Substantia nigra (tissue), 51 donors: ENCODE measurements at places on chromosomes 5 and 9.
A peak's percentile ranks its signal among the peaks of the same experiment; 100 is the strongest.

GRCh38 chr5:147712019-147712418 lies 70.5 kb downstream of the JAKMIP2 start:
- no peak for DNase-seq

DNA sequence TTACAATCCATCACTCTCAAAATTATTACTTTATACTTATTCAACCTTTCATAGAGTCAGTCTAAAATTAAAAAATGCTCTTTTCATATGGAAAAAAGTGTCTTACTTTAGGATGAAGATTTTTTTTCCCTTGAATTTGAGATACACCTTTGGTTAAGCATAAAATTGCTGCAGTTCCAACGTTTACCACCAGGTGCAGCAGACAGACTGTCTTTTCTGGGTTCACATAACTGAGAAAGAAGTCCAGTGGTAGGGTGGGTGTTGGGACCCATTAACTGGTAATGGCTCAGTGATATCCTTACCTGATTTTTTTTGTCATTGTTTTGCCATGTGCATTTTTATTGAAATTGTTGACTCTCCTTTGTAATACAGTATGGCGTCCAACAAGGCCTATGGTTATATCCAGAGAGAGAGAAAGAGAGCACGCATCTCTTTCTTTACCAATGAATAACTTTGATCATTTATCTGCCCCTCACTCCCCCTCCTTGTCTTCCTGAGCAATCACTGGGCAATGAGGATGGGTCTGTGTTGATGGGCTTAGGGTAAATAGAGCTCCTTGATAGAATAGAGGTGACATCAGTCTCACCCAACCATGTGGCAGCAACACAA lies 98.4 kb downstream of the FBXL7 start:
- no peak for DNase-seq

- no peak for DNase-seq
These were observed 408.3 kb downstream of the MED10 start for GRCh38 chr5:5969942-5970483.

- DNase-seq, result no peak
These were observed 162.3 kb downstream of the ICE1 start for GRCh38 chr5:5584751-5585150.

- DNase-seq, result no peak
These were observed 764 bp downstream of the ANKRA2 start for GRCh38 chr5:73564675-73565074.

- no peak for DNase-seq
These were observed 37.2 kb upstream of the S1PR3 start for GRCh38 chr9:88954066-88954465.

GRCh38 chr5:1850324-1851154 lies 32.2 kb downstream of the IRX4 start:
- DNase-seq, result no peak

DNA sequence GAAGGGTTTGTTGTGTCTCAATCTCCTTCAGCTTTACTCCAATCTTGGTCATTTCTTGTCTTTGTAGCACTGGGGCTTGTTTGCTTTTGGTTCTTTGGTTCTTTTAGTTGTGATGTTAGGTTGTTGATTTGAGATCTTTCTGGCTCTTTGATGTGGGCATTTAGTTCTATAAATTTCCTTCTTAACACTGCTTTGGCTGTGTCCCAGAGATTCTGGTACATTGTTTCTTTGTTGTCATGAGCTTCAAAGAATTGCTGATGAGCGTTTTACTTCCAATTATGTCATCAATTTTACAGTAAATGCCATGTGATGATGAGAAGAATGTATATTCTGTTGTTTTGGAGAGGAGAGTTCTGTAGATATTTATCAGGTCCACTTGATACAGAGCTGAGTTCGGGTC lies 353.3 kb downstream of the MAN2A1 start:
- no peak for DNase-seq

DNA sequence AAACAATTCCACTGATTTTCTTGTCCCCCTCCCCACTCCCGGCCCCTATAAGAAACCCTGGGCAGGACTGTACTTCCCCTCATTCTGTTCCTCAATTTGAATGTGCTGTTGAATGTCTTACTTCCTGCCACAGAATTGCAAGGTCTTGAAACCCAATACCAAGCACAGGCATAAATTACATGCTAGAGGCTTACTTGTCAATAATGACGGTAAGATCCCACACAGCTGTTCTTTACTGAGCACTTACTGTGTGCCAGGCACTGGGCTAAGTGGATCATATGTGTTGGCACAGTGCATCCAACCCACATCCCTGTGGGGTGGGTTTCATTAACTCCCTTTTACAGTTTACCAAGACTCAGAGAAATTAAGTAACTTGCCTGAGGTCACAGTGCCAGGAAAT lies 63.4 kb downstream of the MVB12B start:
- DNase-seq, result no peak

GRCh38 chr5:17182981-17183380 lies 34.5 kb upstream of the BASP1 start:
- DNase-seq, result no peak

DNA sequence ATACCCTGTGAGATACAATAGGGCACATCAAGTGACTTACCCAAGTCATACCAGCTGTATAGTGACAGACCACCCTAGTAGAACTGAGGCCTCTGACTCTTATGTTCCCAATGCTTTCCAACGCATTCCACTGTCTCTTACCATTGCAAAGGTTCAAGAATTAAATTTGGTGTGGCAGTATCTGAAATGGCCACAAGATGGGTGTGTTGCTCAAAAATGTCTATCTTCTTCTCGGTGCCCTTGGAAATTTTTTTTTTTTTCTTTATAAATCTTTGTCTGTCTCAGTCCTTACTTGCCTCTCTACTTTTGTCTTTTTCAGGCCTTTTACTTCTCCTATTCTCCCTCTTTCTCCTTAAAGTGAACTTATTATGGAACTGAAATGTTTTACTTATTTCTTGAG lies 48.4 kb downstream of the GPR21 start:
- no peak for DNase-seq

- no peak for DNase-seq
These were observed 1.4 kb downstream of the ZFR start for GRCh38 chr5:32443145-32443540.

- peak; percentile 87 for DNase-seq
These were observed at the start of gene CXXC5 for GRCh38 chr5:139648205-139649081. Gene CXXC5 (plus strand): TSS chr5:139648349. CDS start chr5:139680524, 32,175 bp downstream.

DNA sequence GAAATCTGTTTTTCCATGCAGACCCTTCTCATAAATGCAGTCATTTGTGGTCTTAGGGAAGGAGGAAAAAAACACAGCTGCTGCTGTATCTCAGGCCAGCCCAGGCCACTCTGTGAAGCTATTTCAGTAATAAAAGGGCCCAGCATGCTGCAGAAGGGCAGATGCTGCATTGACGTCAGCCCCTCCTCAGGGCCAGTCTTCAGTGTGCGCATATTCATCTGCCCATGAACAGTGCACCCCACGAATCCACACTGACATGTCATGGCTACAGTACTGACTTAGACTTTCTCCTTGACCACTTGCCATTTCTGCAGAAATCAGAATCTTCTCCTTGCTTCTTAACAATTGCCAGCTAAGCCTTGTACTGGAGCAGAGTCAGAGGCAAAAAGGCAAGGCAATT lies 304.7 kb downstream of the GABRG2 start:
- no peak for DNase-seq

- no peak for DNase-seq
These were observed 44.0 kb upstream of the SLC30A5 start for GRCh38 chr5:69049796-69050195.

GRCh38 chr5:32638309-32638708 lies 53.0 kb downstream of the SUB1 start:
- no peak for DNase-seq

DNA sequence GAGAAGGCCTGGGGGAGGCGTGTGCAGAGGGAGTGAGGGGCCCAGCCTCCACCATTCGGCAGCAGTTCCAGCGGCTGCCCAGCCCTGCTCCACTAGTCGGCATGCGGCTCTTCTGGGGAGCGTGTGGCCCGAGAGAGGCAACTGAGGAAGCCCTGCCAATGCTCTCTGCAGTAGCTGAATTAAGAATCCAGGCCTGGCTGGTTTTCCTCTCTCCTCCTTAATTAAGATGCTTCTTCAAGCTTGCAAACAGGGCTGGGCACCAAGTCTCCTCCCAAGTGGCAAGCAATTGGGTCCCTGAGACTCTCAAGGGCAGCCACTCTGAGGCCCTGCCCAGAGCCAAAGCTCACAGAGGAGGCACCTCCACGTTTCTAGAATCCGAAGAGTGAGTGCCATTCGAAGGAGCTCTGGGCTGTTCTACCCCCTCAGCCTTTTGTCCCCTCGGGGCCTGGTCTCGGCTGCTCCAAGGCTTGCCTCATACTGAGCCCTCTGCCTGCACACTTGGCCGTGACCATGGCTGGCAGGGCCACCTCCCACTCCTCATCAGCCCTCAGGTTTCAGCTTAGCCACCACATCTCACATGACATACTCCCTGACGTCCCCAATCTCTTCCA lies 75.4 kb upstream of the LRRTM2 start:
- peak; percentile 65 for DNase-seq

GRCh38 chr9:85142968-85143367 lies 473.4 kb downstream of the NTRK2 start:
- DNase-seq, result no peak

DNA sequence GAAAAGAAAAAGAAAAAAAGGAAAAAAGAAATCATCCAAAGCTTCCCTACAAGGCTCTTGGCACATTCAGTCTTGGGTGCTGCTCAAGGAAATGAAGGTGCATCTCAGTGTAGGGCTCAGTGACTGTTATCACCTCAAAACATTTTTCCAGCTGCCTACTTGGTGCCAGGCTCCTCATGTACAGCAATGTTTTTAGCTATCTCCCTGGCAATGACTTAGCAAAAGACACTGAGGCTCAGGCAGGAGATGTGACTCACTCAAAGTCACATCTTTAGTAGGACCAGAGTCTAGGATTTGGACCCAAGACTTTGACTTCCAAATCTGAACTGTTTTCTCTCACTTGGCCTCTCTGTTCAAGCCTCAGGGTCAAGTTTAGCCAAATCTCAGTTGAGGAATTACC lies 264.2 kb downstream of the CRB2 start:
- DNase-seq, result no peak

- no peak for DNase-seq
These were observed 1.3 kb upstream of the NFIB start for GRCh38 chr9:14314929-14315874.

DNA sequence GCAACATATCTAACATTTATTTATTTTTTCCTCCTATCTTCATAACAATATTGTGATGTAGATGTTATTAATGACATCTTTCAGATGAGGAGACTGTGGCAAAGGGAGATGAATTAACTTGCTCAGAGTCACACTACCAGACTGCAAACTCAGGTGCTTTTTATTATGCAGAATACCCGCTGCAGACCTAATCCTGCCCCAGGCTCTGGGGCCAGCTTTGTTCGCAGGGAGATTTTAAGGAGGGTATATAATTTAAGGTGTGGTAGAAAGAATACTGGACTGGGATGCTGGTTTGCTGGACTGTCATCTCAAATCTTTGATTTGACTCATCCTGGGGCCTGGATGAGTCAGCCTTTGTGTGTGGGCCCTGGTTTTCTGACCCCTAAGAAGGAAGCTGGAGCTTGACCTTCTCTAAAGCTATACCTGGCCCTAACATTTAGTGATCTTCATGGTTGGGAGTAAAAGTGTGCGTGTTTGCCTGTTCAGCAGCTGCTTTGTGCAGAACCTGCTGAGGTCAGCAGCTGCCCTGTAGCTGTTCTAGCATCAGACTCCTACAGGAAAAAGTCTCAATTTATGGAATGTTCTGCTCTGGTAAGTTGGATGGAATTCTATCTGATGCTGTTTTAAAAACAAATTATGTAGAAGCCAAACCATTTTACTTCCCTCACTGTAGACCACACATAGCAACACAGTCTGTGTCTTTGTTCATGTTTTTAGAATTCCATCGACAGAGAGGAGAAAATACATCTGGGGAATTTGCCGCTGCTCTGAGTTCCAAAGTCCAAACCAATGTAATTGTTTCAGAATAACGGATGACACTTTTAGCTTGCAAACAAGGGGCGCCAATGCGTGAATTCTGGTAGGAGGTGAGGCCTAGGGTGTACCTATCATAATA lies 4.5 kb downstream of the SLC36A1 start:
- DNase-seq, result no peak

- DNase-seq, result peak; percentile 52
These were observed 84.4 kb downstream of the INSYN2B start for GRCh38 chr5:169895926-169896325.

- no peak for DNase-seq
These were observed 2.1 kb upstream of the SLC12A7 start for GRCh38 chr5:1113805-1114586.

DNA sequence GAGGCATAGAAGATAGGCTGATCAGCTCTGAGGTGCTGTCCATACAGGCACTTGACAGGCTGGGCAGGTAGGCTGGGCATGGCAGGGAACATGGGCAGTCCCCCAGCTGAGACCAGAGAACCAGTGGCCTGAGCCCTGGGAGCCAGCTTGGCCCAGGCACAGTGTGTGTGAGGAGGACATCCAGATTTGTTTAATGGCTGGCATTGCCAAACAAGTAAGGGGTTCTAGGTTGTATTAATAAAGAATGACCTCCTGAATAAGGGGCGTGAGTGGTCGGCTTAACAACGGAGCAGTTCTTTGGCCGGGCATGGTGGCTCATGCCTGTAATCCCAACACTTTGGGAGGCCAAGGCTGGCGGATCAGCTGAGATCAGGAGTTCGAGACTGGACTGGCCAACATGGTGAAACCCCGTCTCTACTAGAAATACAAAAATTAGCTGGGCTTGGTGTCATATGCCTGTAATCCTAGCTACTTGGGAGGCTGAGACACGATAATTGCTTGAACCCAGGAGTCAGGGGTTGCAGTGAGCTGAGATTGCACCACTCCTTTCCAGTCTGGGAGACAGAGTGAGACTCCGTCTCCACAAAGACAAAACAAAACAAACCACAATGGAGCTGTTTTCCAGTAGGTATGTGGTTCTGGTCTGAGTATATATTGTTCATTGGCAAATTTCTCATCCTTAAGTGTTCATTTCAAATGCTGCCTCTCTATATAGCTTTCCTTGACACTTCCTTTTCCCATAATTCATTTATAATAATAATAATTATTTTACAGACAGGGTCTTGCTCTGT lies 56.2 kb downstream of the ANGPTL2 start:
- no peak for DNase-seq

- peak; percentile 83 for DNase-seq
These were observed 4.8 kb upstream of the SARDH start for GRCh38 chr9:133742849-133743444.

DNA sequence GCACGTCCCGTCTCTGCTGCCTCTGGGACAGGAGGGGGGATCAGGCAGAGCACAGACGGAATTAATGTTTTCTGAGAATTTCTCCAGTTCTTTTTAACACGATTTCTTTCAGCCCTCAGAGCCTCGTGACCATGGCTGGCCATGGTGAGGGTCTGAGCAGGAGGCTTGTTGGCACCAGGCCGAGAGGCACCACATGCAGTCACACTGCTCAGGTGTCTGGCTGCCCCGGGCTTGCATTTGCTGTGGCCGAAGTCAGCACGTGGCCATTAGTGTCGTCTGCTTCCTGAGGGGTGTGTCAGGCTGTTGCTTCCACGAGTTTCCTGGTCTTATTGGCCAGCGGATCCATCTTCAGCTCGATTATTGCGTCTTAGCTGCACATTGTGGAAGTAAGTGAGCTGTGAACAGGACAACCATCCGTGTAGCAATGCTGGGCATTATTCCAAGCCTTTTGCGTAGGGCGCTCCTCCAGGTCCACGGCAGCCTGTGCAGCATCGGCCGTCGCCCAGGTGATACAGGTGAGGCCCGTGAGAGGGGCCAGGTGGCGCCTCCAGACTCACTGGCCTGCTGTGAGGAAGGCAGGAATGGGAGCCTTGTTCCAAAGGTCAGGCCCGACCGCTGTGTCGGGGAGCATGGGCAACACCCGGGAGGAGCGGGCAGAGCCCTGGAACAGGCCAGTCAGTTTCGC lies 114.2 kb upstream of the CACNA1B start:
- no peak for DNase-seq

- no peak for DNase-seq
These were observed 77.5 kb downstream of the PSD2 start for GRCh38 chr5:139872851-139873794.

- no peak for DNase-seq
These were observed 128.3 kb downstream of the HSD17B3 start for GRCh38 chr9:96173640-96174039.
